Stimulated activated naive CD8-positive, alpha-beta T cell treated with anti-CD3 and anti-CD28 coated beads, Interleukin-15, Interleukin-2, amounts not matched to agents 100 U/mL and 50 U/mL, for 24 hours (primary cell): ENCODE measurements at places on chromosomes 6 and 20.

DNA sequence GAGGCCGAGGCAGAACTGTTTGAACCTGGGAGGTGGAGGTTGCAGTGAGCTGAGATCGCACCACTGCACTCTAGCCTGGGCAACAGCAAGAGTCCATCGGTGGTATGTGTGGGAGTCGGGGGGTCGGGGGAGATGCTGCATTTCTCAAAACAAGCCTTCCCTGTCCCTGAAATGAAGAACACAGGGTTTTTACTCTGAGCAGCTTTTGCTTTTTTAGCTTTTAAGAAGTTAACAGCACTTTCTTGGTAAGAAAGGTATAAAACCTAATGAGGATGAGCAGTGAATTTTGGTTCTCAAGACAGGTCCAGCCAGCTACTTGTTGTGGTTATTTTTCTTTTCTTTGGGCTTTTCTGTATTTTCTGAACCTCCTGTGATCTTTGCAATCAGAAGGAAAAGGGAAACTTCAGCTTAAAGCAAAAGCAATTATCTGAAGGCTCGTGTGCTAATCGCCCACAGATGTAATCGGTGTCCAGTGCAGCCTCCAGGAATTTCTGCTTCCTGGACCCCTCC, 3.7 kb downstream of the RPL10A start:
- no peak for DNase-seq

GRCh38 chr6:26234421-26235301, 130.3 kb upstream of the BTN3A2 start:
- peak; percentile 77 for DNase-seq

DNA sequence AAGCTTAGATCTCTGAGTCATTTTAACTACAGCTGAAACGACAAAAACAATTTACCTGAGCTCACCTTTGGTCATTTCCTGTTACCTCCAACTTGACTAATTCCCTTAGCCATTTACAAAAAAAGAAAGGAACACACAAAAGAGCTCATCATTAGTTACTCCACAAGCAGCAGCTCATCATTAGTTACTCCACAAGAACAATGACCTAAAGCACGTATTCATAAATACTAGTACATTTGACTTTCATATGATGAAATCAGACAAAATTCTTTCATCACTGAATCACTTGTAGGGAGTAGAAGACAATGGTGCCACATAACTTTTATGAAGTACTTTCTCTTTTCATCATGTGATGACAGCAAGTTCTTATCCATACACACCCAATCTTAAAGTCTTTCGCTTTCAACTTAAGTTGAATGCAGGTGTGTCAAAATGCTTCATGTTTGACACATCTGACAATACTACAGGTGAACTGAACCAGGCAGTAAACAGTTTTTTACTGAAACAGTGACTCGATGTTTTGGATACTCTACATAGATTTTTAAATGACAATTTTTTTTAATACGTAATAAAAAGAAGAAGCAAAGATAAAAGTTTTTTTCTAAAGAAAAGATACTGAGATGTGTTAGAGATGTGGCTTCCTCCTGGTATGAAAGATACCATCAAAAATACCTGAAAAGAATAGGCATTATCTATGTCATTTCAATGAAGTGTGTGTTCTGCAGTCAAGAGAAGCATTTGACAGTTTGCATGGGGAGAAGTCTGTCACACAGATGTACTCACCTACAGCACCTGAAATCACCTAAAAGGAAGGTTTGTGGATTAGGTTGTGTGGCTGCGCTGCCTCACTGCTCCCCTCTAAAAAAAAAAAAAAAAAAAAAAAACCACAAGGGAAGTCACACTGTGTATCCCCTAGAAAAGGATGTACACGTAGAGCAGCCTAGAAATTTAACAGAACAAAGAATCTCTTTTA, 109.1 kb downstream of the PRDM1 start:
- DNase-seq = no peak

- DNase-seq = no peak
These were observed 478.1 kb downstream of the PHF3 start for GRCh38 chr6:64113704-64114103.

GRCh38 chr6:31970604-31971271, 1.2 kb downstream of the DXO start:
- no peak for DNase-seq

- no peak for DNase-seq
These were observed 15.2 kb downstream of the RNF8 start for GRCh38 chr6:37368961-37369320.

GRCh38 chr20:64229507-64230061, 26.0 kb upstream of the PCMTD2 start:
- no peak for DNase-seq

GRCh38 chr6:90319979-90320685, 23.5 kb upstream of the BACH2 start:
- no peak for DNase-seq

DNA sequence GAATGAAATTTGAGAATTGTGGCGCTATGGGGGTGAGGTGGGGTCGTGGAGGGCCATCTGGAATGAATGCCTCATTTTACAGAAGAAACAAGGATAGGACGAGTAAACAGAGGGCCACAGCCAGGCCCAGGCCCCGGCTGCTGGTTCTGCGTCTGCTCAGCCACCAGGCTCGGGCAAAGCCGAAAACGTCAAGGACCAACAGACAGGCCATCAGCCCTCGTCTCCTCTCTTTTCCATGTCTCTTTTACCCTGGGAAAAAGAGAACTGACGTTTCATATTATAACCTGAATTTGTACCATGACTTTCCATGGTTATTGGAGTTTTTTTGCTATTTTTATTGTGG, 212.4 kb upstream of the ARID1B start:
- DNase-seq = no peak

DNA sequence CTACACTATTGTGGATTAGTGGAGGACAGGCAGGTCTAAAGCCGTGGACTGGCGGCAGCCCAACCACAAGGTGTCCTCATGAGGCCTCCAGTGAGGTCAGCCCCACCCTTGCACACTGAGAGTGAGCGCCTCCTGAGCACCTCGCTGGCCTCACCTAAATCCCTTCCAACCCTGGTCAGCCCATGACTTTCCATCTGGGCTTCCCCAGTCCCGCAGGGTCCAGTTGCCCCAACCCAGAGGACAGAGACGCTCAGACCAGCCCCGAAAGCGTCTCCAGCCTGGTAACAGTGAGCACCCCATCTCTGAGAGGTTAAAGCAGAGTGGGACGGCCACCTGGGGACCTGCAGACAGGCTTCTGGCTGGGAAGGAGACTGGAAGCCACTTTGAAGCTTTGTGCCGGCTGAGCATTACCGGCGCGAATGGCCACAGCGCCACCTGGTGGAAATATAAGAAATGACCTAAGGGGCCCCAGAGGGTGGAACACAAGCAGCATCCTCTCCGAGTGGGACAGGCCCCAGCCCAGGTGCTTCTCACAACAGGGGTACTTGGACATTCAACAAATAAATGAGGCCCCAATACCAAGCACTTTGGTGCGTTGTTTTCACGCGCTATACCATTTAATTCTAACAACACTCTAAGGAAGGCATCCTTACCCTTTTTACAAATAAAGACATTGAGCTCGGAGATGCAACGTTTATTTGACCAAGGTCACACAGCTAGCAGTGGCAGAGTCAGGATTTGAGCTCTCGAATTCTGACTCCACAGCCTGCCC, 65.7 kb upstream of the TOP1 start:
- peak; percentile 79 for DNase-seq

- no peak for DNase-seq
These were observed 43.7 kb upstream of the CEP162 start for GRCh38 chr6:84271061-84271716.

DNA sequence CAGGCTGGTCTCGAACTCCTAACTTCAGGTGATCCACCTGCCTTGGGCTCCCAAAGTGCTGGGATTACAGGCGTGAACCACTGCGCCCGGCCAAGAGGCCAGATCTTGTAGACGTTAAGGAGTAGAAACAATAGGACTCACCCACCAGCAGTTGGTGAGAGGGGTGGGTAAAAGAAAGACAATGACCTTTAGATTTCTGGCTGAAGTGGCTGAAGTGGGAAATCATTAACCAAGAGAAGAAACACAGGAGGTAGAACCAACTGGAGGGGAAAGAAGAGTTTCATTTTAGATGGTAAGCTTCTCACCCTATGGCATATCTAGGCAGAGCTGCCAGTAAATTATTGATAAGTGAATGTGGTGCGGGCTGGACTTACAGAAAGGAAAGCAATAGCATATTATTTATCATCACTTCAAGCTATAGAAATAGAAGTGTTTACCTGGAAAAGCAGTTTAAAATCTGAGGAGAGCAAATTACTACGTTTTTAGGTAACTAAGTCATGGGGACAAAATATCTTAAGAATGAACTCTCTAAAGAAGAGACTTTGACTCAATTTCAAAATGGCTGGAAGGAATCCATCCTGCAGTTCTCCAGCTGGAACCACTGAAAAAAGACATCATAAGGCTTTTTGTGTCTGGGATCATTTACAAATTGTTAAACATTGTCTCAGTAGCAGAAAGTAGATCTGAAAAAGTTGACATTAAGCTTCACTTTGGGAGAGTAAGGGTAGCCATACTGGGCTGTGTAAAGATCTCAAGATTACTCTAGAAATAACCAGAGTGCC, 109.6 kb downstream of the ALDH8A1 start:
- no peak for DNase-seq

- DNase-seq = no peak
These were observed 2.1 kb downstream of the TMEM14B start for GRCh38 chr6:10749734-10750133.

GRCh38 chr6:147741389-147741788, 232.9 kb downstream of the SAMD5 start:
- no peak for DNase-seq

GRCh38 chr6:259901-260508, 32.3 kb upstream of the DUSP22 start:
- DNase-seq = no peak

DNA sequence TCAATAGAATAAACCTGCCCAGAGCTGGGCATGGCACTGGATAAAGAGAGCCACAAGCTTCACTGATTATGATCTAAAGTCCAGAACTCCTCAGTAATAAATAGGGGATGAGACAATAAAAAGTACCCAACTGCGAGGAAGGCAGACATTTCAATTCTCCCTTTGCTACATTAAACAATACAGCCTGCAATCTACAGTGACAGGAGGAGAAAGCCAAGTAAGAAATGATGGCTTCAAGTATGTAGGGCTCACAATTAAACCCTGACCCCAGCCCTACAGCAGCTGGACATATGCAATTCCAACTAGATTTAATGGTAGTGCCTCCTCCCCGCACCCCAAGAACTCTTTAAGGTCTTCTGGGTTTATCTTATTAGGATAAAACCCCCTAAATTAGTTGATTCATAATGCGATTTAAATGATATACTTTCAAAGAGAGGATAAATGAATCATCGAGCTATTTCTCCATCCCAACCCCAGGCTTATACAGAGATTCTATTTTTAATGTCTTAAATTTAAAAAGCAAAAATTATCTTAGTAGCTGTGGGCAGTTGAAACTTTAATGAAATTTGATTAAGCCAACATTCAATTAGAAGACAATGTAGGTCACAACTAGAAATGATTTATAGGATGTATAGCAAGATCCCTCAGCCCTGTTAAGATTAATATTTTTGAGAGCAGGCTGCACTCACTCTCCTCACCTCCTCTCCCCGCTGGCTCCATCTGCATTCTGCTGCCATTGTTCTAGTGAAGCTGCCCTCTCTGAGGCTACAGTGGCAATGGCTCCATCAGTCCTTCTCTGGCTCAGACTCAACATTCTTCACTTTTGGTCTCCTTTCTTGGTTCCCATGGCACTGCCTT, 57.1 kb downstream of the OGFRL1 start:
- no peak for DNase-seq
